ENCODE measurements at places on chromosomes 11 and 22.

- no peak overlapping the region for H3K4me3 ChIP-seq
- no peaks in the 10 kb centered on the region for H3K36me3 ChIP-seq
- H3K27me3 ChIP-seq = peaks cover 10% of the 10 kb centered on the region
Measured at GRCh38 chr11:112826026-112826425, 135.2 kb upstream of the NCAM1 start.

DNA sequence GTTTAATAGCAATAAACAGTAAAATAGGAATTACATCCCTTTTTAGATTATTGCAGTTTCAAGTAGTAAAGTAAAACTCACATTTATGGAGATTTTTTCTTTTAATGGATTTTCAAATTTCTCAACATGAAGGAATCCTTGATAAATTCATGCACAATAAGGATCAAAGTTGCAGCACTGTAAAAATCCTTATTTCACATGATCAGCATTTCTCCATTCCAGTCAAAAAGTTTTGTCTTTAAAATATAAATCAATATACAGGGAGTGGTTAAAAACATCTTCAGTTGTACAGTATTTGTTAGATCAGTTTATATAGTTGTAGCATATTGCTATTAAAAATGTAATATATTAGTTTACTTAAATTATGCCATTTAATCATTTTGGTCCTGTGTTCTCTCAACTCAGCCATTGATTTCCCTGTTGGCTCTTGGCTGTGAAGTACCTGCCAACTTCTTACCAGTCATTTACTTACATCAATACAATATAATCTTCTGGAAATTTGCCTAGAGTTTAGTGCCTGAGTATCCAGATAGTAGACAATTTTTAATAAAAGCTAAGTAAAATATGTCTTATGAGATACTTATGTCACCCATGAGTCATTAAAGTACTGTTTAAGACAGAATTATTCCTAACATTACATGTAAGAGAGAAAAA, 12.1 kb downstream of the ELP4 start:
- no peaks in the 10 kb centered on the region for H3K36me3 ChIP-seq
- H3K27ac ChIP-seq = no peak overlapping the region
- no peaks in the 10 kb centered on the region for H3K27me3 ChIP-seq
- H3K4me1 ChIP-seq = no peaks in the 10 kb centered on the region

DNA sequence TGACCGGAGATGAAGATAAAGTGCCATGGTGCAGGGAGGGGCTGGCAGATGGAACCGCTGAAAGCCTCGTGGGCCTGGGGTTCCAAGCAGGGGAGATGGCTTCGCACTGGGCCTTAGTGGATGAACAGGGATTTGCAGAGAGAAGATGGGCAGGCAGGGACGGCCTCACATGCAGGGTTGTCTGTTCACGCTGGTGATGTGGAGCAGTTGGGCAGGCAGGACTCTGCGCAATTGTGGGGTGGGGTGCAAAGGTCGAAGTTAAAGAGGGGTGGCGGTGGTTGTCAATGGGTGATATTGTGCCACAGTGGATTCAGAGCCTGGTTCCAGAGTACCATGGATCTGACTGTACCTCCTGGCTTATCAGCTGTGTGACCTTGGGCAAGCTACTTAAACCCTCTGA, 7.9 kb downstream of the MB start:
- DNase-seq = no peak
- H3K4me3 ChIP-seq = no peak overlapping the region
- H3K4me1 ChIP-seq = no peaks in the 10 kb centered on the region
- H3K36me3 ChIP-seq = no peaks in the 10 kb centered on the region

GRCh38 chr11:60367009-60367408, 11.3 kb upstream of the MS4A7 start:
- no peak overlapping the region for H3K4me3 ChIP-seq
- peaks cover 2% of the 10 kb centered on the region for H3K36me3 ChIP-seq
- DNase-seq = no peak
- no peaks in the 10 kb centered on the region for H3K4me1 ChIP-seq
- H3K27ac ChIP-seq = no peak overlapping the region
- H3K27me3 ChIP-seq = peaks cover 67% of the 10 kb centered on the region

- peaks cover 1% of the 10 kb centered on the region for H3K36me3 ChIP-seq
- H3K27me3 ChIP-seq = peaks cover 14% of the 10 kb centered on the region
- no peak for DNase-seq
- no peak overlapping the region for H3K4me3 ChIP-seq
- H3K27ac ChIP-seq = no peak overlapping the region
- no peaks in the 10 kb centered on the region for H3K4me1 ChIP-seq
Measured at GRCh38 chr11:60111793-60112192, 23.3 kb downstream of the MS4A2 start.

DNA sequence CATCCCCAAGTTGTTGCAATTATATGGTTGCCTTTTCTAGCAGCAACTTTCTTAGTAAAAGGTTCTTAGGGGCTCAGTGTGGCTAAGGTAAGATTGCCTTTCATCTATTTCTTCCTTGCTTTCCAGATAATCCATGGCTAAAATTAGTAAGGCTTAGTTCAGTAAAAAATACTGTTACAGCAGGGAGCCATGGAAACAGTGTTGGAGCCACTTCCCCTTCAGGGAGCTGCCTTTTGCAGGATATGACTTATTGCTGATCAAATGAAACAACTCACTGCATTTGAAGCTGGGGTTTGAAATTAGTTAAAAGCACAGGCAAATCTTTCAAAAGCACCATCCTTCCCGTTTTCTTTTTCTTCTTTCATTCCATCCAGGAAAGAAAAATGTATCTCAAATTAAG, 184.3 kb downstream of the C11orf87 start:
- DNase-seq = no peak
- no peak overlapping the region for H3K4me3 ChIP-seq

DNA sequence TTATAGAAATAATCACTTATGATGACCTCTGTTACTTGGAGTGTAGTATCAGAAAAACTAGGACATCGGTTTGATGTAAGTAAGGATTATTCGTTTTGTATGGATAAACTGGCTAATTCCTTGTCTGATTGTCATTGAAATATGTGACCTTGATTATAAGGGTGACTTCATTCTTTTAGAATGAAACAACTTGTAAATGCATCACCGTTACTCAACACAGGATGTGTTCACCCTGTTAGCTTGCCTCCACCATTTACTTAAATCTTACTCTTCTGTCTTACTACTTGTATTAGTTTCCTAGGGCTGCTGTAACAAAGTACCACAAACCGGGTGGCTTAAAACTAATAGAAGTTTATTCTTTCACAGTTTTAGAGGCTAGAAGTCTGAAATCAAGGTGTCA, 7.9 kb downstream of the SFI1 start:
- no peaks in the 10 kb centered on the region for H3K27me3 ChIP-seq
- H3K4me3 ChIP-seq = no peak overlapping the region
- peaks cover 48% of the 10 kb centered on the region for H3K4me1 ChIP-seq
- peaks cover 30% of the 10 kb centered on the region for H3K36me3 ChIP-seq
- DNase-seq = no peak

GRCh38 chr11:96168623-96169022, 174.4 kb downstream of the MAML2 start:
- no peak overlapping the region for H3K27ac ChIP-seq
- H3K36me3 ChIP-seq = no peaks in the 10 kb centered on the region
- H3K27me3 ChIP-seq = no peaks in the 10 kb centered on the region
- no peak overlapping the region for H3K4me3 ChIP-seq
- DNase-seq = no peak
- peaks cover 32% of the 10 kb centered on the region for H3K4me1 ChIP-seq

DNA sequence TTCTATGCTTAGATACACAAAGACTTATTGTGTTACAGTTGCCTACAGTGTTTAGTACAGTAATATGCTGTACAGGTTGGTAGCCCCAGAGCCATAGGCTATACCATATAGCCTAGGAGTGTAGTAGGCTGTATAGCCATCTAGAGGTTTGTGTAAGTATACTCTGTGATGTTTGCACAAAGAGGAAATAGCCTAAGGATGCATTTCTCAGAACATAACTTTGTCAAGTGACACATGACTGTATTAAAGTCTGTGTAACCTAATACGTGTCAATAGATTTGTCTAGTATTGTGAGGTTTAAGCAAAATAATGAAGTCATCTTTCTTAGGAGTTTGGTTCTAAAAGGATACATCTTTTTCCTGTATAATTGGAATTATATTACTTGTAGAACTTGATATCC, 5.5 kb downstream of the ZC3H12C start:
- no peak overlapping the region for H3K27ac ChIP-seq
- no peaks in the 10 kb centered on the region for H3K4me1 ChIP-seq
- no peak for DNase-seq
- no peak overlapping the region for H3K4me3 ChIP-seq

GRCh38 chr11:67983951-67984350, 19.9 kb downstream of the UNC93B1 start:
- peaks cover 32% of the 10 kb centered on the region for H3K27me3 ChIP-seq
- no peaks in the 10 kb centered on the region for H3K36me3 ChIP-seq
- DNase-seq = no peak
- H3K27ac ChIP-seq = no peak overlapping the region
- no peaks in the 10 kb centered on the region for H3K4me1 ChIP-seq
